Colonic mucosa (tissue), 4 donors: ENCODE measurements at places on chromosomes 5 and 9. TPM values are rescaled to one million over a fixed set of nuclear protein-coding genes. Genes with fewer than 3 reads are reported as not detected.

PCDHB10 gene
- total RNA-seq = 0.17 TPM

IFNK gene
- not detected for total RNA-seq

DNA sequence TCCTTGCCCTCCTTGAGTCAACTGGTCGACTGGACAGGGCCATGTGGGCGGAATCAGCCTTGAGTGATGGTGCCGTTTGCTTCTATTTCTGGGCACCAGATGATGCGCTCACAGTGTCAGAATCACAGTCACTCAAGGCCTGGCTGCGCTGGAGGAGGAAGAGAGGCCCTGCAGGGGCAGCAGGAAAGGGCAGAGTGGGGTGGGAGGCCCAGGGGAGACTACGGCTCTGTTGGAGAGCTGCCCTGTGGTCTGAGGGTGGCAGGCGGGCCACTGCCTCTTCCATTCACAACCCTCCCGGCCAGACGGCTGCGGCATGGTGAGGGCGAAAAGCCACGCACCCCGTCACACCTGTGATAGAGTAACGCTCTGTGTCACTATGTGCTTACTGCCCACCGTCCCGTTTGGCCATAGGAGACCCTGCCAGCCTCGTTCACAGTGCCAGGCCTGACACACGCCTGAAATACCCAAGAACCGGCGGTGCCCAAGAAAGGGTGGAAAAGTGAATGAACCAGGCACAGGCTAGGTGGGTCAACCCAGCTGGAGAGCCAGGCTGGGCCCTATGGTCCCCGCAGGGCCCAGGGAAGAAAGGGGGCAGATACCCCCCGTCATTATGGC, 9.9 kb downstream of the PLPP7 start:
- H3K27ac ChIP-seq = no peak overlapping the region
- no peak for DNase-seq
- H3K36me3 ChIP-seq = no peaks in the 10 kb centered on the region
- no peaks in the 10 kb centered on the region for H3K4me1 ChIP-seq

DNA sequence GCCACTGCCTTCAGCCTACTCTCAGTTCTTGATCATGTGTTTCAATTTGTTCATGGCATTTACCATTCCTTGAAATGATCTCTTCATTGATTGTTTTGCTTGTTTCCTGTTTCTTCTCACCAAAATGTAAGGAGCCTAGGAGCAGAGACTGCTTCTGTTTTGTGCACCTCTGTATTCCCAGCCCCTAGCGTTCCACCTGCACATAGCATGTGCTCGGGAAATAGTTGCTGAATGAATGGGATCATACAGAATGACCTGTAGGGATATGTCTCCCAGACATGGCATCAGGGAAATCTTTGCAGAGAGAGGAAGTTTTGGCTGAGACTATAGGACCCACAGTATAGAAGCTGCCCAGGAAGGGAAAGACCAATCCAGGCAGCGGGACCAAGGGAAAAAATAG, 6.2 kb upstream of the CERCAM start:
- no peak overlapping the region for H3K4me3 ChIP-seq
- no peak for DNase-seq
- H3K27me3 ChIP-seq = peaks cover 12% of the 10 kb centered on the region
- H3K36me3 ChIP-seq = no peaks in the 10 kb centered on the region

DNA sequence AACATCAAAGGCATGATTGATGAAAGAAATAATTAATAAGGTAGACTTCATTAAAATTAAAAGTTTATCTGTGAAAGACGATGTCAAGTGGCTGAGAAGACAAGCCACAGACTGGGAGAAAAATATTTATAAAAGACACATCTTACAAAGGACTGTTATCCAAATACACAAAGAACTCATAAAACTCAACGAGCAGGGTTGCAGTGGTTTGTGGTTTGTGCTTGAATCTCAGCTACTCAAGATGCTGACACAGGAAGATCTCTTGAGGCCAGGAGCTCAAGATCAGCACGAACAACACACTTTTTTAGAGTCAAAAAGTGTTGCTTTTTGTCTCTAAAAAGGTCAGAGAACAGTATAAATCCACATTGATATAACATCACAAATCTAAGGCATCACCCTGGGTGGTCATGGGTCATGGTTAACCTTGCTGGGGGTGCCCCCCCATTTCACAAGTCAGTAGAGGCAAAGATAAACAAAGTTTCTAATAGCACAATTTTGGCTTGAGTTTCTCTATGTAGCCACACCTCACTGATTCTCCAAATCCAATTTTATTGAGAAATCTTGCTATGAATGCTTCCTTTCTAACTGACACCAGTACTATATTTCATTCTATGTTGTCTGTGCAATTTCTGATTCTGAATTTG, 342.9 kb upstream of the RPS23 start:
- H3K4me1 ChIP-seq = no peaks in the 10 kb centered on the region
- no peak for DNase-seq
- no peaks in the 10 kb centered on the region for H3K27me3 ChIP-seq
- H3K27ac ChIP-seq = no peak overlapping the region
- H3K36me3 ChIP-seq = no peaks in the 10 kb centered on the region

DNA sequence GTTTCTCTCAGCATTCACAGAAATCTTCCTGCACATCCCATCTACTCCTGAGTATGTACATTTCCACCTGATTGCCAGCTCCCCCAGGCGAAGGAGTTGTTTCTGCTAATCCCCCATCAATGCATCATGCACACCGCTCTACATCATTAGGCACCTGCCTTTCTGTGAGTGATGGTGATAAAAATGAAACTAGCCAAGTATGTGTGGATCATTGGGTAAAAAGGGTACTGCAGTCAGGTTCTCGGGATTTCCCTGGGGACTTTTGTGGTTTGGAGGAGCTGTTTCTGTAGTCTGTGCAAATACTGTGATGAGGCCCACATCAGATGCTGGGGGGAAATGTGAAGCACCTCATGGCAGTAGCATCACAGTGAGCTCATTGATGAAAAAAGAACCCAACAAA, 30.4 kb downstream of the CAMK4 start:
- no peak overlapping the region for H3K4me3 ChIP-seq
- no peaks in the 10 kb centered on the region for H3K4me1 ChIP-seq
- no peaks in the 10 kb centered on the region for H3K36me3 ChIP-seq
- DNase-seq = no peak

DNA sequence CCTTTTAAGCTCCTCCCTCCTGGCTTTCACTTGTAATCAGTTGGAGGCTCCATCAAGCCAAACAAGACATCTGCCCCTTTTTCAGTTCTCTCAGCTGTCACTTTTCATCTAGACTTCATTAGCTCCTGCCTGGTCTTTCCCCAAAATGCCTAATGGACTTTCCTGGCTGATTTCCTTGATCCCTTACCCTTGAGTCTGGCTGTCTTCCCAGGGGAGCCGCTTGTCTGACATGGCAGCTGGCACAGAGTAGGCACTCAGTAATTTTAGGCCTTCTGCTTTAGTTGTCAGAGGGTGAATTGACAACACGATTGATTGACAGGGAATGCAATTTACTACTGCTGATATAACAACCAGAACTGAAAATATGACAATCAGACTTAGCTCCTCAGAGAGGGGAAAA, 2.1 kb downstream of the C9orf153 start:
- no peak overlapping the region for H3K4me3 ChIP-seq
- no peaks in the 10 kb centered on the region for H3K27me3 ChIP-seq
- no peaks in the 10 kb centered on the region for H3K36me3 ChIP-seq
- H3K4me1 ChIP-seq = no peaks in the 10 kb centered on the region

- H3K36me3 ChIP-seq = no peaks in the 10 kb centered on the region
- H3K27me3 ChIP-seq = no peaks in the 10 kb centered on the region
- H3K4me3 ChIP-seq = no peak overlapping the region
- no peaks in the 10 kb centered on the region for H3K4me1 ChIP-seq
- no peak overlapping the region for H3K27ac ChIP-seq
- no peak for DNase-seq
These were observed 524.8 kb downstream of the PRR16 start for GRCh38 chr5:120988941-120989340.

DNA sequence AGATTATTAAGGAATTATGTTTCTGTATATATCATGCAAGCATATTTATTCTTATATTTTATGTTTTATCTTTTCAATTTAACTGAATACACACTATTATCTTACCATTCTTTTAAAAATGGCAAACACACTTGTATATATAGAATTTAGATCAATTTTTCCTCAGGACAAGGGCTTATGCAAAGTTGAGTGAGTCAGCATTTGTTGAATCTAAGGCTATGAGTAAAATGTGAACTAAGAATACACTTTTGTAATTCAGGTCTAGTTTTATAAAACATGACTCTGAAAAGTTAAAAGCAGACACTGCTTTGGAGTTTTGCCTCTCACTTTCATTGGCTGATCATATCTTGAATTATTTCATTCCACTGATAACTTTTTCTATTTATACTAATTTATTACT, 127.8 kb downstream of the FOCAD start:
- H3K27me3 ChIP-seq = no peaks in the 10 kb centered on the region
- no peaks in the 10 kb centered on the region for H3K4me1 ChIP-seq
- no peaks in the 10 kb centered on the region for H3K36me3 ChIP-seq
- H3K4me3 ChIP-seq = no peak overlapping the region
- DNase-seq = no peak

MVB12B gene
- 9.8 TPM for total RNA-seq

DNA sequence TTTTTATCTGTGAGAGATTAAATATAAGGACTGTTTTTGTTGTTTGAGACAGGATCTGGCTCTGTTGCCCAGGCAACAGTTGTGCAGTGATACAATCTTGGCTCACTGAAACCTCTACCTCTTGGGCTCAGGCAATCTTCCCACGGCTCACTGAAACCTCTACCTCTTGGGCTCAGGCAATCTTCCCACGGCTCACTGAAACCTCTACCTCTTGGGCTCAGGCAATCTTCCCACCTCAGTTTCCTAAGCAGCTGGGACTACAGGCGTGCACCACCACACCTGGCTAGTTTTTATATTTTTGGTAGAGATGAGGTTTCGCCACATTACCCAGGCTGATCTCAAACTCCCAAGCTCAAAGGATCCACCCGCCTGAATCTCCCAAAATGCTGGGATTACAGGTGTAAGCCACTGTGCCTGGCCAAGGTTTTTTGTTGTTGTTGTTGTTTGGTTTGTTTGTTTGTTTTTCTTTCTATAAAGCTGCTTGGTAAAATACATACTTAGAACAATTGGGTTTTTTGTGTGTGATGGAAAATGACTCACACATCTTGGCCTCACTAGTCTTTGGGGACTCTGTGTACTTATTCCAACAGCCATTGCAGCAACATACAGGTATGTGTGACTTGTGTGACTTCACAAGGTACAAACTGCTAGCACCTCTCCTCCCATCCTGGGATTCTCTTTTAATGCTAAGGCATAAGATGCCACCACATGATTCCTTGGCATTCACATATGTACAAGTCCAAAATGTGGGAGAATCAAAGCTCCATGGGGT, 36.5 kb upstream of the RASA1 start:
- H3K4me1 ChIP-seq = no peaks in the 10 kb centered on the region
- no peak overlapping the region for H3K4me3 ChIP-seq
- no peak overlapping the region for H3K27ac ChIP-seq

FOXD4L3 gene
- total RNA-seq = not detected
